M059J (cell line): ENCODE measurements at places on chromosomes 7 and 10. TPM values are rescaled to one million over a fixed set of nuclear protein-coding genes. Genes with fewer than 3 reads are reported as not detected.

- DNase-seq: peak; percentile 88
These were observed 99.6 kb downstream of the SVIL start for GRCh38 chr10:29535012-29535777.

DNA sequence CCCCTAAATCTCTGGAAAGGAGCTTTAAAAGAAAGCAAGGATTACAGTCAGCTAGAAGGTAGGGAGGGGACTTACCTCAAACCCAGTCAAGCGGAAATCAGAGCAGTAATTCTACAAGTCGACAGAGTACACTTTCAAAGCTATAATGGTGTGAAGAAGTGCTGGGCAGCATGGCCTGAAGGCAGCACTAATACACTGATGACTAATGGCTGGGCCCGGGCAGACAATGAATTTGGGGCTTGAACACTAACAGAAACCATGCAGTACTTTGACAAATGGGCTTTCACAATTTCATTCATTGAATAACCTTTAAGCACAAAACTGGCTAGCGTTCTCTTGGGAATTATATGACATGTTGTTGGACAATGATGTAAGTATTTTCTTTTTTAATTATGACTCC lies 4.7 kb downstream of the GLI3 start:
- peak; percentile 99 for DNase-seq

DNA sequence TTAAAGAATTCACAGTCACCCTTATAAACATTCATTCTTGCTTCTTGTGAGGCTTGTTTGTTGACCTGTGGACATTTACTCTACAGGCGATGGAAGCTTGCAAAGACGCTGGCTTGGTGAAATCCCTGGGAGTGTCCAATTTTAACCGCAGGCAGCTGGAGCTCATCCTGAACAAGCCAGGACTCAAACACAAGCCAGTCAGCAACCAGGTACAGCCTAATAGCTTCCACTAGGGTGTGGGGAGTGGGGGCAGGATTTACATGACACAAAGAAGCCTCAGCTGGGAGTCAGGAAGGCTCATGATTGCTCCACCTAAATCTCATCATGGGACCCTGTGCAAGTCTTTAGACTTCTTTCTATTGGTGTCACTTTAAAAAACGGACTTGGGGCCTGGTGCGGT lies 29.0 kb downstream of the AKR1D1 start:
- peak; percentile 13 for DNase-seq

ASZ1 gene
- not detected in 2 replicates for total RNA-seq

GRCh38 chr10:89523274-89523673 lies 12.1 kb downstream of the SLC16A12 start:
- peak; percentile 43 for DNase-seq

BAMBI gene
- 23.1 and 23.7 TPM in 2 replicates for total RNA-seq
